DND-41 (cell line): ENCODE measurements at places on chromosomes 2 and 18.

GRCh38 chr2:240918258-240919091 is 12.3 kb downstream of the CROCC2 start:
- H3K36me3 ChIP-seq, result no peaks in the 10 kb centered on the region
- no peak overlapping the region for H3K27ac ChIP-seq
- no peaks in the 10 kb centered on the region for H3K27me3 ChIP-seq

DNA sequence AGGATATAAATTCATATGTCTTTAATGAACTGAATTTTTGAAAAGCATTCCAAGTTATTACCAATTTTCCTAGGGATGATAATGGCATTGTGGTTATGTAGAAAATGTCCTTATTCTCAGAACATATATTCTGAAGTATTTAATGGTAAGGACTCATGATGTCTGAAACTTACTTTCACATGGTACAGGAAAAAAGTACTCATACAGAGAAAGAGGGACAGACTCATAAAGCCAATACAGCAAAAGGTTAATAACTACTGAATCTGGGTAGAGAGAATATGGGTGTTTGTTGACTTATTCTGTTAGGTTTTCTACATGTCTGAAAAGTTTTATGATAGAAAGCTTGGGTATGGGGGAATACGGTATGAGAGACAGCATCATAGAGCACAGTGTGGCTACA is 84.3 kb upstream of the SERTAD2 start:
- H3K4me3 ChIP-seq, result no peak overlapping the region
- DNase-seq, result no peak
- H3K4me1 ChIP-seq, result no peaks in the 10 kb centered on the region

DNA sequence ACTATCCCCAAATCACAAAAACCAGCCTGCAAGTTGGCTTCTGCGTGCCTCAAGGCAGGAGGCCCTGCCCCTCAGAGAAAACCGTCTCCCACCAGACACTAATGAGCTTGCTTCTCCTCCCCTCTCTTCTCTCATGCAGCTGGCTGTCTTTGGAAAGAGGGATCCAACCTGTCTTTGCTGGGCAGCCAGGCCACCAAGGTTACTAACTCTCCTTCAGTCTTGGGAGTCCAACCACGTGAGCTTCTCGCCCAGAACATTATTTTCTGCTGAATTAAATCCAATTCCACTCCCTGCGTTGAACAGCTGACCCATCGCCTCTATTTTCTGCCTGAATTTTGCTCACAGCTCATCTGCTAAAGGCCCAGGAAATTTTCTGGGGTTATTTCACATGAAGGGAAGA is 291.3 kb upstream of the NCKAP5 start:
- H3K4me1 ChIP-seq, result no peaks in the 10 kb centered on the region
- H3K36me3 ChIP-seq, result no peaks in the 10 kb centered on the region
- no peak overlapping the region for H3K4me3 ChIP-seq
- DNase-seq, result no peak
- no peak overlapping the region for H3K27ac ChIP-seq
- H3K27me3 ChIP-seq, result peaks cover 5% of the 10 kb centered on the region

DNA sequence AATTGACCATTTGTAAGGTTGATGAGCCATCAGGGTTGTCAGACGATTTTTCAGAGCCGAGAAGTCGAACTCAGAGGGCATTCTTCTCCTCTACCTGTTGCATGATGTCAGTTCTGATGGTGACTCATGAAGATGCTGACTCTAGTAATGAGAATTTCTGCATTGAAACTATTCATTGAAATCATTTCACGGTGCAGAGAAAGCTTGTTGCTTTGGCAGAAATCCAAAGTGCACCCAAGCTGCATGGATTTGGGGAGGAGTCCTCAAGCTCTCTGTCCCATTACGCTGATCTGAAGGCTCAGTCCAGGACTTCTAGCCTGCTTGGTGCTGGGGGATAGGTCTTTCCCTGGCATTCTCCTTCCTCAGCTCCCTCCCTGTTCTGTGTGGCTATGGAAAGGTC is 125.7 kb upstream of the PXDN start:
- no peaks in the 10 kb centered on the region for H3K36me3 ChIP-seq
- peaks cover 5% of the 10 kb centered on the region for H3K27me3 ChIP-seq
- H3K27ac ChIP-seq, result no peak overlapping the region
- no peaks in the 10 kb centered on the region for H3K4me1 ChIP-seq
- no peak for DNase-seq

DNA sequence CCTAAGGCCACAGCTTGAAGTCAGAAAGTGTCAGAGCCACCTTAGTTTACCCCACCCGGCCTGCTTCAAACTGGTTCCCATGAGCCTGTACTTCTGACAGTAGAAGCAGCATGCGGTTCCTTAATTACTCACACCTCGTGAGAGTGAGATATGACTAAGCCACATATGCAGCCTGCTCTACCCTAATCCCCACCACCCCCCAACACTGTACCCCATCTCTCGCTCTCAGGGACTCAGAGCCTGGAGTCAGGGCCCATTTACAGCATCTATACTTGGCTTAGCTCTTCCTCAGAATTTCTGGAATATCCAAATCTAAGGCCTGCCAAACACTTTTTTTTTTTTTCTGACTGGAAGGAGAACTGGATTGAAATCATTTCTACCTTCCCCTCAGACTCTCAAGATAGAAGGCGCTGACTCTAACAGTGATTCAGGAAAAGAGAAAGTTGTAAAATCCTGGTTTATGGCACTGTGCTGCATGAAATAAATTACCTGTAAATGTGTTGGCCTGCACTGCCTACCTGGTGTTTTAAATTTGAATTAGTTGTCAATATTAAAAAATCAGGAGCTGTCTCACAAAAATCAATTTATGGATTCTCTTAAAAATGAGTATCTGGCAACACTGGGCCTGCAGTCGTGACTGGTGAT is 360.0 kb downstream of the RND3 start:
- no peaks in the 10 kb centered on the region for H3K36me3 ChIP-seq
- H3K4me1 ChIP-seq, result no peaks in the 10 kb centered on the region

GRCh38 chr2:45153121-45153520 is 143.9 kb upstream of the SIX2 start:
- no peak for DNase-seq
- no peaks in the 10 kb centered on the region for H3K27me3 ChIP-seq
- H3K4me3 ChIP-seq, result no peak overlapping the region
- H3K4me1 ChIP-seq, result no peaks in the 10 kb centered on the region
- no peaks in the 10 kb centered on the region for H3K36me3 ChIP-seq

- H3K4me1 ChIP-seq, result no peaks in the 10 kb centered on the region
- no peak overlapping the region for H3K4me3 ChIP-seq
- no peak overlapping the region for H3K27ac ChIP-seq
- H3K36me3 ChIP-seq, result no peaks in the 10 kb centered on the region
- DNase-seq, result no peak
Measured at GRCh38 chr18:8987241-8987640, 115.3 kb upstream of the NDUFV2 start.

- DNase-seq, result no peak
- H3K4me1 ChIP-seq, result no peaks in the 10 kb centered on the region
- H3K36me3 ChIP-seq, result no peaks in the 10 kb centered on the region
- H3K27ac ChIP-seq, result no peak overlapping the region
Measured at GRCh38 chr2:52423111-52423510, 1344.5 kb upstream of the CHAC2 start.

DNA sequence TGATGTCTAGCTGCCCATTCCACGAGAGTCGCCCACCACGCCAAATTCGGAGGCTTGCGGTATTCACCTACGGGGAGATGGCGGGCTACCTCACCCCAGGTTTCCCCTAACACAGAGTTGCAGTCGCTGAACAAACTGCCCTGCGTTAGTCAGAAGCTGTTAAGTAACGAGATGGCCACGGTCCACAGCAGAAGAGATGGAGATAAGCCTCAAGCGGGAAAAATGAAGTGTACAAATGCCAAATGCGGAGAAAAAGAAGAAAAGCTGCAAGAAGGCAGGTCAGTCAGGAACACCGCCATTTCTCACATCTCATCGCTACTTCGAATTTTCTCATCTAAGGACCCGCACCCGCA is 425 bp downstream of the ASB3 start:
- DNase-seq, result peak; percentile 41
- peak overlapping the region; percentile 67 for H3K4me3 ChIP-seq
- H3K36me3 ChIP-seq, result peaks cover 22% of the 10 kb centered on the region
- peaks cover 50% of the 10 kb centered on the region for H3K4me1 ChIP-seq
- H3K27me3 ChIP-seq, result no peaks in the 10 kb centered on the region

DNA sequence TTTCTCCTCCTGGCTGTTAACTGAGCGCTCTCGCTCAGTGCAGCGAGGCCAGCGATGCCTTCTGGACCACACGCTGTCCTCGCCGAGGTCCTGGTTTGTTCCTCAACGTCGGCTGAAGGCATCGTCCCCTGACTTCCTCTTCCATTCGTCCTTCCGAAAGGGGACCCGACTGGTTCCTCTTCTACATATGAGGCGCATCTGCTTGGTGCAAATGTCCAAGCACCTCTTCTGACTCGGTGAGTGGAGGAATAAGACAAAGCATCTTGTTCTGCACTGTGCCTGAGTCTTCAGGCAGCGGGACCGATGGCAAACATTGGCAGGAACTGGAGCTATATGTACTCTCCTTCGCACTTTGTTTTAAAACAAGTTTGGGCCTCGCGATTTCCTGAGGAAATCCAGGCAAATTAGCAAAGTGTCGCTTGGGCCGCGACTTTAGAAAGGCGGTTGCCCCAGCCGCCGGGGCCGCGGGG is 621 bp upstream of the KCNS3 start:
- H3K36me3 ChIP-seq, result no peaks in the 10 kb centered on the region
- no peaks in the 10 kb centered on the region for H3K4me1 ChIP-seq
- H3K27me3 ChIP-seq, result peaks cover 3% of the 10 kb centered on the region
- no peak overlapping the region for H3K27ac ChIP-seq

GRCh38 chr2:126317790-126318431 is 338.0 kb upstream of the GYPC start:
- no peak overlapping the region for H3K27ac ChIP-seq
- H3K27me3 ChIP-seq, result no peaks in the 10 kb centered on the region
- H3K36me3 ChIP-seq, result no peaks in the 10 kb centered on the region
- no peak overlapping the region for H3K4me3 ChIP-seq
- H3K4me1 ChIP-seq, result no peaks in the 10 kb centered on the region

DNA sequence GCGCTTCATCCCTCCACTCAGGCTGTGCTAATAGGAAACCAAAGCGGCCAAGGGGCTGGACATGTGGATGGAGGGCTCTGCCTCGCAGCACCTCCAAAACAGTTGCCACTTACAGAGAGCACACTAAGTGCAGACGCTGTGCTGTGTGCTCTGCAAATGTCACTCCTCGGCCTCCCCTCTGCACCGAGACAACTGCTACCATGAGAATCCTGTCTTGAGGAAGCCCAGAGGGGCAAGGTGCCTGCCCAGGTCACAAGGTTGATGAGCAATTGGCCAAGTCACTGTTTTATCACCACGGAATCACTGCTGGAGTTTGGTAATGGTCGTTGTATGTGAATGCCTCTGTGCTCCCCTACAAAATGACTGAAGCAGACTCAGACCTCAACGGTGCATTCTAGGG is 132.2 kb downstream of the SEPTIN10 start:
- no peak overlapping the region for H3K27ac ChIP-seq
- no peaks in the 10 kb centered on the region for H3K36me3 ChIP-seq
- H3K27me3 ChIP-seq, result peaks cover 11% of the 10 kb centered on the region
- H3K4me1 ChIP-seq, result no peaks in the 10 kb centered on the region
